ENCODE measurements at places on chromosomes 16 and 17.

GRCh38 chr16:4288148-4288921 lies 15.5 kb upstream of the TFAP4 start:
- peak; percentile 72 for DNase-seq

DNA sequence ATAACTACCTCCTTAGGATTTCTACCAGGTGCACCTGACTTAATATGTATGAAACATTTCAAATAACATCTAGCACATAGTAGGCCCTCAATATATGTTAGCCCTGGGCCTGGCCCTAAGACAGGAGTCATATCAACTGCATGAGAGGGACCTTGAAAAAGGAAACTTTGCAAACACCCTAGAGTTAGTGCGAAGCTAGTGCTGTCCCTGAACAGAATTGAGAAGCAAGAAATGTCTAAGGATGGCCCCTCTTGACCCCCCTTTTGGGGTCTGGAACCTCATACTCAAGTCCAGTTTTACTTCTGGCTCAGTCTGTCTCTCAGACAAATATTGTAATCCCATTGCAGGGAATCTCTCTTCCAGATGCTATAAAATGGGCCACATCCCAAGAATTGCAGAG lies 80.5 kb downstream of the CBLN1 start:
- no peak for DNase-seq

DNA sequence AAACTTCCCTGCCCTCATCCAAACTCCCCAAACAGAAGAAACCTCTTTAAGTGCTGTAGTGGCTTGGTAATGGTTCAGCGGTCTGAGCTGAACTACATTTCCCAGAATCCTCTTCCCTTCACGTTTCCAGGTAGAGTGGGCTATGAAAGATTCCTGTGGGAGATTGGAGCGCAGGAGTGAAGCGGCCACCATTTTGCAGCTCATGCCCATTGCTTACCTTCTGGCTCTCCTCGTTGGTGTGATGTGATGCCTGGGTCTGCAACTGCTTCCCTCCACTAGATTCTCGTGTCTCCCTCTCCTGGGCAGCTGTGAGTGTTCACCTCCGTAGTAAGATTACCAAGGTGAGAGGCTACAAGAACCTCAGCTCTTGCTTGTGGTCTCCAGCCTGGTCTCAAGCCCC lies 82.1 kb downstream of the GPR139 start:
- DNase-seq: no peak

DNA sequence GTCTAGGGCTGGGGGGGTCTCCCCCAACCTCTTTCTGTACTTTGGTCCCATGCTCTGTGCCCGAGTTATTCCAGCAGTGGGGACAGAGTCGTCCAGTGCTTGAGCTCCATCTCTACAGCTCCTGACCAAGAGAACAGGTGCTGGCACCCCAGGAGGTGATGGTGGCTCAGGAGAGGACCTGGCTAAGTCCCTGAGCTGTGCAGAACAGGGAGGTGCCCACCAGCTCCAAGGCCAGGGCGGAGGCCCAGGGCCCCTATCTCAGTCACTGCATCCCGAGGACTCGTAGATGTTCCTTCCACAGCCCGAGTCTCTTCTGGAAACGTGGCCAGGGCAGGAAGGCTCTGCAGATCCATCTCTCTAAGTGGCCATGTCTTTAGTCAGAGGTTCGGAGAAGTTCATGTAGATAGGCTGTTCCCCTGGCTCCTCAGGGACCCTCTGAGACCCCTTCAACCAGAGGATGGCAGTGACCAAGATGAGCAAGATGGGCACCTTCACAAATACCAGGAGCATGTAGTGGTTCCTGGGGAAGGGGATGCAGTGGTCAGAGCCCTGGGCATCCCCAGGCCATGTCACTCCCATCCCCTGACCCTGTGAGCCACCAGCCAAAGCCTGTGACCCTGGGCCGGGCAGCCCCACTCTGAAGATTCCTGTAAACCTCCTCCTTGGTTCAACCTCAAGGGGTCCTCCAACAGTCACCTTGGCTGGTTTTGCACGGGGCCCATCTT lies 8.7 kb downstream of the CD300LB start:
- DNase-seq: no peak

GRCh38 chr17:42214156-42214555 lies 19.9 kb upstream of the GHDC start:
- no peak for DNase-seq

- DNase-seq: peak; percentile 55
These were observed at the start of gene PIPOX for GRCh38 chr17:29042679-29043538. Gene PIPOX, plus strand, starts transcription at chr17:29043141. Its CDS starts 85 bp downstream, at chr17:29043226.

GRCh38 chr17:73593249-73593965 lies 50.8 kb downstream of the SDK2 start:
- no peak for DNase-seq

DNA sequence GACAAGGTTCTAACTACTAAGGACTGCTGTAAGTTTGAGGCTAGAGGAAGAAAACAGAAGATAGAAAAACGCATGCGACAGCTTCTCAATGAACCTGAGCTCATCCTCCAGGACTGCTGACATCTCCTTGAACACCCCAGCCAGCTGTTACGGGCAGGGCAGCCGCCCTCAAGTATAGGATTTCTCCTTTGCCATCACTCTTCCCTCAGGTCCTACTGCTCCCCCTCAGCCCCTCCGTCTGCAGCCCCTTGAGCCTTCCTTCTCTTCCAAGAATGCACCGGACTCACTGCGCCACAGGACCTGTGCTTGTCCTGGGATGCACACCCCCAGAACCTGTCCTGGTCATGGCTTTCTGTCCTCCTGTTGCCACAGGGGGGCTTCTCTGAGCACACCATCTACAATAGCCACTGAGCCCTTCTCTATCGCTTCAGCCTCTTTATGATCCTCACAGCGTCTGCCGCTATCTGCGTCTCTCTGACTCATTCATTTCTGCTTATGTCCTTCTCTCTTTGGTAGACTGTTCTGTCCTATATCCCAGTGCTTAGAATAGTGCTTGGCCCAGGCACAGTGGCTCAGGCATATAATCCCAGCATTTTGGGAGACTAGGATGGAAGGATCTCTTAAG lies 15.7 kb upstream of the XYLT2 start:
- DNase-seq: no peak

GRCh38 chr16:64017796-64018195 lies 1104.1 kb downstream of the CDH11 start:
- DNase-seq: no peak

DNA sequence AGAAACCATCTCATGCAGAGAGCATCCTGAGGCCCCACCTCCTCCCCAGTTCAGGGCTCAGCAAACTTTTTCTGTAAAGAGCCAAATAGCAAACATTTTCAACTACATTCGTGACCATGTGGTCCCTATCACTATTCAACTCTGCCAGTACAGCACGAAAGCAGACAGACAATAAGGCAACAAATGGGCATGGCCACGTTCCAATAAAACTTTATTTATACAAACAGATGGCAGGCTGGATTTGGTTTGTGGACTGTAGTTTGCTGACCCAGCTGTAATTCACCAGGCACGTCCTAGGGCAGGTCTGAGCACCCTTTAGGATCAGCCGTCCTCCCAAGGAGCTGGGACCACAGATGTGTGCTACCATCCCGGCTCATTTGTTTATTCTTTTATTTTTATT lies 27.1 kb upstream of the GPRC5C start:
- no peak for DNase-seq

GRCh38 chr17:57655553-57655952 lies 89.5 kb downstream of the CCDC182 start:
- no peak for DNase-seq

DNA sequence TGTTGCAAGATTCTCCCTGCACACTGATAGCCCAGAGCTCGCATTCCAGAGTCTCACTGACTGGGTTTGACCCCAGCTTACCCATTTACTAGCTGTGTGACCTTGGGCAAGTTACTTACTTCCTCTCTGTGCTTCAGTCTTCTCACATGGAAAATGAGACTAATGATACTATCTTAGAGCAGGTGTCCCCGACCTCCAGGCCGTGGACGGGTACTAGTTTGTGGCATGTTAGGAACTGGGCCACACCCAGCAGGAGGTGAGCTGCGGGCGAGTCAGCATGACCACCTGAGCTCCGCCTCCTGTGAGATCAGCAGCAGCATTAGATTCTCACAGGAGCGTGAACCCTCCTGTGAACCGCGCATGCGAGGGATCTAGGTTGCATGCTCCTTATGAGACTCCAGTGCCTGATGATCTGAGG lies 15.8 kb downstream of the ANKFY1 start:
- no peak for DNase-seq

- peak; percentile 22 for DNase-seq
These were observed 5.1 kb downstream of the UBN1 start for GRCh38 chr16:4852221-4852872.

DNA sequence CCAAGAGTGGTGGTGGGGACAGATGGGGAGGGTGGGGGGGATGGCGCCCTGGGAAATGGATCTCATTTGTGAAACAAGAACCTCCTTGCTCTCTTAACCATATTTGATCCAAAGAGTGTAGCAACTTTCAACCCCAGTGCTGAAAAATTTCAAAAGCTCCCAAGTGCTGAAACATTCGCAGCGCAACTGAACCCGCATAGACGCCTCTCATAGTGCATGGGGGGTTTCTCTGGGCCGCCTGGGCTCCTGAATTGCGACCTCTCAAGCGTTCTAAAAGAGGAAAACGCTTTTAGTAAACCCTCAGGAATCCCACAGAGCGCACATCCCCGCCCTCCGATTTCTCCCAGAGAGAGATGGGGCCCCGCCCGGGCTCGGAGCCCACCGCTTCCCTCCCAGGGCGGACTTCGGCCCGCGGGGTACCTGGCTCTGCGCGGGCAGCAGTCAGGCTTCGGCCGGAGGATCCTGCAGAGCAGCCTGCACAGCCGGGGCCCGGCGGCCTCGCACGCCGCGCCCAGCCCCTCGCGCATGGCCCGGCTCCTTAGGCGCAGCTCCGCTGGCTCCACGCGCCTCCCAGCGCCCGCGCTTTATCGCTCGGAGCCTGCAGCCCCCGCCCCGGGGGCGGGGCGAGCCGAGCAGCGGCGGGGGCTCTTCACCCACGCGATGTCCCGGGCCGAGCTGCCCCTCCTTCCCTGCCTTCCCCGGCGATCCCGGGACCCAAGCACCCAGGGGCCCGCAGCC lies 7.0 kb downstream of the NOS2 start:
- no peak for DNase-seq

DNA sequence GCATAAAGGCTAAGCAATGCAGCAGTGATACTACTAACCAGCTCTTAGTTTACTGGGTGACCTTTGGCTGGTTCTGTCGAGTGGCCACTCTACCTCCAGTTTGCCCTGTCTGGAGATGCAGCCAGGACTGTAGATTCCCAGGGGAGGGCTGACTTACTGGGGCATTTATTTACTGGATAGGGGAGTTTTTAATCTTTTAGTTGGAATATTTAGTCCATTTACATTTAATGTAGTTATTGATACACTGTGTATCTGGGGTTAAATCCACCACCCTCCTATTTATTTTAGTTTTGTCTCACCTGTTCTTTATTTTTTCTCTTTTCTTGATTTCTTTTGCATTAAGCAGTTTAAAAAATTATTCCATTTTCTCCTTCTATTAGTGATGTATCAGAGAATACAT lies 112.9 kb downstream of the RPTOR start:
- DNase-seq: no peak

DNA sequence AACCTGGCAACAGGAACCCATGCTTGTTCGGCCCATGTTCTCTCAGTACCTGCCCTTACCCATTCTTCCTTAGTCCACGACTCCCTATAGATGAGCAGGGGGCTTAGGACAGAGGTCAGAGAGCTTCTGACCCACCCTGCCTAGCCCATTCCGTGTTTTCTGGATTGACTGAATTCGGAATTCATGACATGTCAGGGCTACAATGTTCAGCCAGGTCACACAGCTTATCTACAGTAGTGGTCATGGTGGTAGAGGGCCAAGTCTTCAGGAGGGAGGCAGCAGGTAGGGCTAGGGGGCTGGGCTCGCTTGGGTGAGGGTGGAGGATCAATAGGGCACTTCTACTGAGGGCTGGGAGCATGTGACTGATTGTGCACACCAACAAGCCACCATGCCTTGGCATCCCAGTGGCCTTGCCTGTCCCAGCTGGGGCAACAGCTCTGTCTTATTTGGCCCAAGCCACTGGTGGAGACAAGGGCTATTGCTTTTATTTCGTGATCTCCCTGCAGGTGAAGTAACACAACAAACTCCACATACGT lies 3.1 kb downstream of the HEXIM2 start:
- peak; percentile 22 for DNase-seq

- no peak for DNase-seq
These were observed 121.8 kb downstream of the CYLD start for GRCh38 chr16:50863644-50864144.

GRCh38 chr16:1067629-1068028 lies 4.9 kb upstream of the SSTR5 start:
- DNase-seq: no peak

DNA sequence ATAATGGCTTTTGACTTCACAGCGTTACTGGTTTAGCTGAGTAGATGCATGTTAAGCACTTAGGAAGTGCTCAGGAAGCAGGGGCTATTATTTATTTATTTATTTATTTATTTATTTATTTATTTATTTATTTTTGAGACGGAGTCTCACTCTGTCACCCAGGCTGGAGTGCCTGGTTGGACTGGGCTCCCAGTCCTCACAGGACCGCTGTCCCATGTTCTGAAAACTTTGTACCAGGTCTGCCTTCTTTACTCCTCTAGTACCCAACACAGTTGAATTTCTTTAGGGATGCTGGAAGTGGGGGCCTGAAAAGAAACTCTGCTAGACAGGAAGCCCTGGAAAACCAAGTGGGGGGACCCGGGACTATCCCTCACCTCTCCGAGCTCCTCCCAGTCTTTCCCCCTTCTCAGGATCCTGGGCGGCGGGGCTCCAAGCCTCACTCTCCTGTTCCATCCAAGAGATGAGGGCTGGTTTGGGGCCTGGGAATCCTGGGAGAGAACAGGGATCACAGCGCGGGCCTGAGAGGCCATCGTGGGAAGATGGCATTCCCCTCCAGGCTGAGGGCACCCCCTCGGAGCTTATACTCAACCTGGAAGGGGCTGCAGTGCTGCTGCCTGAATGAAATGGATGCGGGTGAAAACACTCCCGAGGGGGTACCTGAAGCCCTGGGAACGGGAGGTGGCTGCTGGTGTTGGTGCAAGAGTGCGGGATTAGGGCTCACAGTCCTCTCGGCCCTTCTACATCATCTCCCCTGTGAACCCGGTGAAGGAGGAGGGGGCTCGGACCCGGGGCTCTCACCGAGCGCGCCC lies 674 bp downstream of the ZNF688 start:
- no peak for DNase-seq

DNA sequence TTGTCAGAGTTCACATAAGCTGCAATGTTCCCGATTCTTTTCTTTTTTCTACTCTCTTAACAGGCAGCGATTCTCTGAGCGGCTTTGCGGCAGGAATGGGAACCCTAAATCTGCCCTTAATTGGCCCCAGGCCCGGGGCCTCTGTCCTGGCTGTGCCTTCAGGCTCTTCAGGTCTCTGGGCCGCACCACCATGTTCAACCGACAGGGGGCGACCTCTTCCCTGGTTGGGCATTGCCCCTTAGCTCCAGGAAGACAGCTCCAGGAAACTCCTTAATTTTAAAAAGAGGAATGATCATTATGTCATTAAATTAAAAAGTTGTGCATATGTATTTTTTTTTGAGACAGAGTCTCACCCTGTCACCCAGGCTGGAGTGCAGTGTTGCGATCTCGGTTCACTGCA lies 20.3 kb downstream of the CACNG5 start:
- DNase-seq: peak; percentile 7

GRCh38 chr17:16472539-16472938 lies 19.5 kb downstream of the LRRC75A start:
- no peak for DNase-seq

All from NB4 (cell line).